ENCODE measurements at places on chromosomes 1 and 21. TPM values are rescaled to one million over a fixed set of nuclear protein-coding genes. Genes with fewer than 3 reads are reported as not detected.

The ALPL gene
- total RNA-seq, result 0.59 TPM

The MEF2D gene
- total RNA-seq, result 40.9 TPM

DNA sequence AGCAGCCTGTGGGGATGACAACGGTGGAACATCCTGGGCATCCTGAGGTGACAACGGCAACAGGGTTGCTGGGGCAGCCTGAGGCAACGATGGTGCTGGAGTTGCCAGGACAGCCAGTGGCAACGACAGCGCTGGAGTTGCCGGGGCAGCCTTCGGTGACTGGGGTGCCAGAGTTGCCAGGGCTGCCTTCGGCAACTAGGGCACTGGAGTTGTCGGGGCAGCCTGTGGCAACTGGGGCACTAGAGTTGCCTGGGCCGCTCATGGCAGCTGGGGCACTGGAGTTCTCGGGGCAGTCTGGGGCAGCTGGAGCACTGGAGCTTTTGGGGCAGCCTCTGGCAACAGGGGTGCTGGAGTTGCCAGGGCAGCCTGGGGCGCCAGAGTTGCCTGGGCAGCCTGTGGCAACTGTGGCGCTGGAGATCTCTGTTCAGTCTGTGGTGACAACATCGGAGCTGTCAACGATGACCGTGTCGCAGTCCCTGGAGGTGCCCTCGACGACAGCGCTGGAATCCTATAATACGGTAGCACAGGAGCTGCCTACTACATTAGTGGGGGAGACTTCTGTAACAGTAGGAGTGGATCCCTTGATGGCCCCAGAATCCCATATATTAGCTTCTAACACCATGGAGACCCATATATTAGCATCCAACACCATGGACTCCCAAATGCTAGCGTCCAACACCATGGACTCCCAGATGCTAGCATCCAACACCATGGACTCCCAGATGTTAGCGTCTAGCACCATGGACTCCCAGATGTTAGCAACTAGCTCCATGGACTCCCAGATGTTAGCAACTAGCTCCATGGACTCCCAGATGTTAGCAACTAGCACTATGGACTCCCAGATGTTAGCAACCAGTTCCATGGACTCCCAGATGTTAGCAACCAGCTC is 8.2 kb downstream of the SON start:
- no peaks in the 10 kb centered on the region for H3K27me3 ChIP-seq
- no peak overlapping the region for H3K4me3 ChIP-seq
- DNase-seq, result no peak

- H3K4me3 ChIP-seq, result no peak overlapping the region
- H3K36me3 ChIP-seq, result no peaks in the 10 kb centered on the region
- H3K27me3 ChIP-seq, result peaks cover 21% of the 10 kb centered on the region
- H3K27ac ChIP-seq, result no peak overlapping the region
- H3K4me1 ChIP-seq, result peaks cover 1% of the 10 kb centered on the region
Measured at GRCh38 chr1:13546791-13547190, 33.0 kb upstream of the LRRC38 start.
